Gastroesophageal sphincter (tissue), 4 donors: ENCODE measurements at places on chromosomes 3 and 15.

- no peak for ATAC-seq
These were observed 19.5 kb downstream of the SEC22C start for GRCh38 chr3:42562047-42562907.

- ATAC-seq, result no peak
These were observed 112.6 kb downstream of the ERC2 start for GRCh38 chr3:56355570-56356185.

- ATAC-seq, result no peak
These were observed 64.3 kb downstream of the CASR start for GRCh38 chr3:122247825-122248185.

DNA sequence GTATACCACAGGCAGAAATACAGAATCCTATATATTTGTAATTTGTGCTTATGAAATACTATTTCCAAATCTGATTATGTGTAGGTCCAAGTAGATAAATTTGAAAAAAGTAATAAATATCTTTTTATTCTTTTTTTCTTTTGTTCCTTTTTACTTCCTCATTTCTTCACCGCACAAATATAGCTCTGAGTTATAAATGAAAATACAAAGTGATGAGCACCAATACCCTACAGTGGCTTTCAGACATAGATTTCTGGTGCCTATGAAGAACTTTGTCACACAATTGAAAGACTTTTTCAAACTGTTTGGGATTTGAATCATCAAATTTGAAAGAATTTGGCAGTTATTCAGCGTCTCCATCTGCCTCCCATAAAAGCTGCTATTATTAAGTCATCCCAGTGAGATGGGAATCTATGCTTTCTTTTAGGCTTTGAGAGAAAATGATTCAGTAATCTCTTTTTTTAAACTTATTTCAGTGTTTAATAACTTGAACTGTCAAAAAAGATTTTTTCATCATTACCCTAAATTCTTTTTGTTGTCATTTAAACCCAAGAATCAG, 363.6 kb upstream of the GOLIM4 start:
- no peak for ATAC-seq

DNA sequence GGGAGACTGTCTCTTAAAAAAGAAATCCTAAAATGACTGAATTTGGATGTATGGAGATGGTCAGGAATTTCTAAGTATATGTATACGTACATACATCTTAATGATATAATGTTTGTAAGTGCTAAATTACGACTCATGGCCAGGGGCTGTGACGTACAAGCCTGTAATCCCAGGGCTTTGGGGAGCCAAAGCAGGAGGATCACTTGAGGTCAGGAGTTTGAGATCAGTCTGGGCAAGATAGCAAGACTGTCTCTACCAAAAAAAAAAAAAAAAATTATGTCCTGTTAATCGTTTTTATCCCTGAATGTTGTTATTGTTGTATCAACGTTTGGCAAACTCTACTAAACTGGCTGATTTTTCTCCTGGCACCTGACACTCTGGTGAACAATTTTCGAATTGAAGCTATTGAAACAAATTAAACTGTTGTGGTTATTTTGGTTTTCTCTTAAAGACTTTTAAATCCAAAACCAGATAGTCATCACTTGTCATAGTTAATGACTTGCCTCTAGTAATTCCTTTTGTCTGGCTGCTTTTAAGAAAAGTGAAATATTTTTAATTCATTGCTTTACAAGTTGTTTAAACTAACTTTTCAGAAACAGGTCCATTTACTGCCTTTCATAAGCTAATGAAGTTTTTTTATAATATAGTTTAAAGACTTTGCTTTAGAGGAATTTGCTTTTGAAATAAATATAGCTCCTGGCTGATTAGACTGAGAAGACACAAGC, 7.0 kb downstream of the MORF4L1 start:
- no peak for ATAC-seq

DNA sequence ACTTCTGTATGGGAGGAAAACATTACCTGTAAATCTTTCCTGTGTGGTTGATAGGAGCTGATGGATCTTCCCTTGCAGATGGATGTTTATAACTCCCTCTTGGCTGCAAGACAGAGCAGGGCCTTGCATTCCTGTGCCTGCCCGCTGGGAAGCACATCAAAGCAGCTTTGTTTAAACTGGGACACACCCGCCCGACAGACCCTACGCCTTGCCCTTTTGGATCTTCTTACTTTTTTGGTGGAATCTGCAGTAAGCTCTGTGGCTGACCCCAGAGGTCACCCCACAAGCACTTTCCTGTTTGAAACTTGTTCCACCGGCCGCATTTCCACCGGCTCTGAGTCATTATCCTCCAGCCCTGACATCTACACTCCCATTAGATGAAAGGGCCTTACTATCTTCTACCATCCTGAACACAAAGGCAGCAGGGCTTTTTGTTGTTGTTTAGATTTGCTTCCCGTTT, 244.1 kb upstream of the STT3B start:
- peak; percentile 28 for ATAC-seq

- no peak for ATAC-seq
These were observed 2.2 kb upstream of the RBP1 start for GRCh38 chr3:139541532-139542288.

- no peak for ATAC-seq
These were observed 8.2 kb upstream of the PSTPIP1 start for GRCh38 chr15:76986743-76987142.

- ATAC-seq, result no peak
These were observed 769.5 kb upstream of the DPPA4 start for GRCh38 chr3:110106805-110107204.

DNA sequence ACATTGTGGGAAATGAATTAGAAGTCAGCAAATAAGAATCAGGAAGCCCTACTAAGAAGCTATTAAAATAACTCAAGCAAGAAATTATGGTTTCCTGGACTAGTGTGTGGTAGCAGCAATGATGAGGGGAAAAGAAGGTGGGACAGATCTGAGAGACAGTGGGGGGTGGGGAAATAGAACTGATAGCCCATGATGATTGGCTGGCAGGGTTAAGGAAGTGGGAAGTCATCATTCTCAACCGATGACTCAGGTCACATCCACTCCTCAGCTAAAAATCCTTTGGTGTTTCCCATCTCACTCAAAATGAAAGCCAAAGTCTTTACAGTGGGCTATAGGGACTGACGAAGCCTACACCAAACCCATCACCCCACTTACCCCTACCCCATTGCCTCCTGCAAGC, 153.9 kb upstream of the ARHGEF26 start:
- no peak for ATAC-seq
